ENCODE measurements at places on chromosomes 7 and 10.
A peak's percentile ranks its signal among the peaks of the same experiment; 100 is the strongest.

- DNase-seq = no peak
These were observed 63.0 kb upstream of the EGFR start for GRCh38 chr7:54955696-54956420.

- DNase-seq = no peak
These were observed 189.7 kb downstream of the PTPRN2 start for GRCh38 chr7:158397885-158398284.

DNA sequence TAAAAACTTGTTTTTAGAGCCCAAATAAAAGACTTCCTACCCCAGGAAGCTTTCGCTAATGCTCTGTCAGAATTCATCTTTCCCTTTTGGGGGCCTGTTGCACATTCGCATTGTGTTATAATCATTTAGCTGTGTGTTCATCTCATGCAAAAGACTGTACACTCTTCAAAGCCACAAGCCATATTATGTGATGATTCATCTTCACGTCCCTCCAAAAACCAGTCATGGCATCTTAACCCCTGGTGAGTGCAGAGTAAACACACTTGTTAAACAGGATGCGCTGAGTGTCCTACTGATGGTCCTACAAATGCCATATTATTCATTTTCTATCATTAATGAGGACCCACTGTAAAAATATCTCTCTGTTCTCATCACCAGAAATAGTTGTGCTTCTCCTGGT lies 235.4 kb downstream of the KIAA1217 start:
- DNase-seq = peak; percentile 73

- no peak for DNase-seq
These were observed 74.8 kb downstream of the ZEB1 start for GRCh38 chr10:31393844-31394243.

DNA sequence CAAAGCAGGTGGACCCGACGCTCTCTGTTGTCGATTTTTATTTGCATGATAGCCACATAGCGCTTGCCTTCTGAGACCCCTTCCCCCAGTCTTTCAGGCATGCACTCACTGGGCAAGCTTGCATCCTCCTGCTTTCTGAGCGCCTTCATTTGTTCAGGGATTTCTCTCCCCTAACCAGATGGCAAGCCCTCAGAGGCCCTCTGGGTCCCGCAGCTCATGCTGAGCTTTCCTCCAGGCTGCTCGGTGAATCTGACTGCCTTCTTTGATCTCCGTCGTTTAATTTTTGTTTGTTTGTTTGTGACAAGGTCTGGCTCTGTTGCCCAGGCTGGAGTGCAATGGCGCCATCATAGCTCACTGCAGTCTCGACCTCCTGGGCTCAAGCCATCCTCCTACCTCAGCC lies 58.8 kb downstream of the ITIH5 start:
- DNase-seq = no peak

DNA sequence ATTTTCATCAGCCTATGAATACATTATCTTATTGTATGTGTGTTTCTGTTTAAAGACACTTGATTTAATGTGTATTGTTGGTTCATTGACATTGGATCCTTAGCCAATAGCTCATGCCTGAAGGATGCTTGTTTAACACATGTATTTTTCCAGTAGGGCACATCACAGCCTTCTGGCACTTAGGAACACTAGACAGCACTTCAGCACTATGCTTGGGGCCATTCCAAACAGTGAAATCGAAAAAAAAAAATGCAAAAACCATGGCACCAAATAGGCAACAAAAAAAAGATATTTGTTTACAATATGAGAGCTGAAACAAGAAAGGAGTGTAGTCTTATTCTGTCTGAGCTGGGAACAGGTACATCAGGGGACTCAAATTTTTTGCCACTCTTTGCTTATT lies 262.8 kb downstream of the SLC25A13 start:
- DNase-seq = no peak

DNA sequence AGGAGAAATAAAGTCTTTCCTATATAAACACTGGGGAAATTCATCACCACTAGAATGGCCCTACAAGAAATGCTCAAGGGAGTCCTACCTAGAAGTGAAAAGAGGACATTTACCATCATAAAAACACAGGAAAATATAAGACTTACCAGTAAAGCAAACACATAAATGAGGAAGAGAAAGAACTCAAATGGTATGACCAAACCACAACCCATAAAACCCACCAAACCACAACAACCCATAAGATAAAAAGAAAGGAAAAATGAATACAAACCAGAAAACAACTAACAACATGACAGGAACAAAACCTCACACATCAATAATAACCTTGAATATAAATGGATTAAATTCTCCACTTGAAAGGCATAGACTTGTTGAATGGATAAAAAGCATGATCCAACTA lies 71.9 kb upstream of the DIP2C start:
- no peak for DNase-seq

DNA sequence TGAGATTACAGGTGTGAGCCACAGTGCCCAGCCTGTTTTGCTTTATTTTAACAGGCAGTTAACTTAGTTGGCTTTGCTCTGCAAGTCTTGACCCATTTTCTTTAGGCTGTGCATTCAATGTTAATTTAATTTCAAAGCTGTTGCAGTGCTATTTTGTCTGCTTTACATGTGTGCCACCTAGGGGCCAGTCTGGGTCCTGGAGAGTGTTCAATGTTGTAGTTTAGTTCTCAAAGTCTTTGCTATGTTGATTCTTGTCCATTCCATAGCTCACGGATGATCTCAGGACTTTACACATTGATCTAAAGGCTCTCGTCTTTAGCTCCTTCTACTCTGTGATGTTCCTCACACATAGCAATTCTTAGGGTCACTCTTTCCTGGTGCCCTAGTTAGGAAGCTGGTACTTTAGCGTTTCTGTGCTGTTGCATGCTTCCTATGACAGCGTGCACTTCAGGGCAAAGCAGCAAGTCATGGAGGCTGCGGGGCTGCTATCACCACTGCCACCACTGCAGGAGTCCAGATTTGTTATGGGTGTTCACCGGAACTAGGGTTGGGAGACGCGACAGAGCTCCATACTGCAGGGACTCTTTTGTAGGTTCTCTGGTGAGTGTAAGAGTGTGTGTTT lies 16.4 kb upstream of the ABCA13 start:
- DNase-seq = peak; percentile 28

- no peak for DNase-seq
These were observed 53.3 kb downstream of the TFPI2 start for GRCh38 chr7:93837245-93837644.

DNA sequence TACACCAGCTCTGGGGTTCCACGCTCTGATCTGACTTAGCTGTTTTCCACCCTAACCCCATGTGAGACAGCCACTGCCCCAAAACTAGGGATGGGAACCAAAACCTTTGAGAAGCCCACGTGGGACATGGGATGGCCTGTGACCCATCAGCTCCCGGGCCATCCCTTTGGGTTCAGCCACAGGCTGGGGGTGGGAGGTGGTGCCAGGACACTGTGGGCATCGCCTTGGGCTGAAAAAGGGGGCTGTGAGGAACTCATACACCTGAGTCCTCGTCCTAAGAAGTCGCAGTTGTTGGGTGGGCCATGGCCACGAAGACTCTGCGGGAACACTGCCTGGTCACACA lies 379.1 kb downstream of the DNAJB6 start:
- DNase-seq = no peak

DNA sequence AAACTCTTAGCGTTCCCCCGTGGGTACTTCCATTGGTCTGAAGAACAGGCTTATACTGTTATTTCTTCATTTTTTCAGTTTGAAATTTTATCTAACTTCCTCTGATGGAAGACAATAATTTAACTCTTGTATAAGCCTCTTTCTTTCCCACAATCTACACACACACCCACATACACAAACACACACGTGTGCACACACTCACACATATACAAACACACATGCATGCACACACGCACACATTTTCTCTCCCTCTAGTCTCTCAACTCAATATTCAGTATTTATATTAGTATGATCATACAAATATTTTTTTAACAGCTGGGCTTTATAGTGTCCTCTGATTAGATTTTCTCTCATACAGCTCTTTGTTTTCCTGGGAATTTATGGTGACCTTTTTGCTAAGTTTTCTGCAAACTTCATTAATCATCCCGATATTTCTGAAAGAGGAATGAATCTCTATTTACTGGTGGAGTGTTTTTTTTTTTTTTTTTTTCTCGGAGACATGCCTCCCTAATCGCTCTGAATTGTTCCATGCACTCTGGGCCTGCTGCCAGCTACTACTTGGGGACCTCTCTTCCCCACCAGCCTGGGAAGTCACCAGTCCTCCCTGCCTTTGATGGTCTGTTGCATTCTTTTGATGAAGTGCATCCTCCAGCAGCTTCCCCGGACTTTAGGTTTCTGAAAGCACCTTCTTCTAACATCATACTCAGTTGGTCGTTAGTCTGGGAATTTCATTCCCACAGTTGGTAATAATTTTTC lies 75.5 kb downstream of the ZNF777 start:
- no peak for DNase-seq

- no peak for DNase-seq
These were observed 257.8 kb downstream of the PCLO start for GRCh38 chr7:82904871-82905270.

GRCh38 chr7:15848362-15848761 lies 161.9 kb upstream of the MEOX2 start:
- DNase-seq = no peak

DNA sequence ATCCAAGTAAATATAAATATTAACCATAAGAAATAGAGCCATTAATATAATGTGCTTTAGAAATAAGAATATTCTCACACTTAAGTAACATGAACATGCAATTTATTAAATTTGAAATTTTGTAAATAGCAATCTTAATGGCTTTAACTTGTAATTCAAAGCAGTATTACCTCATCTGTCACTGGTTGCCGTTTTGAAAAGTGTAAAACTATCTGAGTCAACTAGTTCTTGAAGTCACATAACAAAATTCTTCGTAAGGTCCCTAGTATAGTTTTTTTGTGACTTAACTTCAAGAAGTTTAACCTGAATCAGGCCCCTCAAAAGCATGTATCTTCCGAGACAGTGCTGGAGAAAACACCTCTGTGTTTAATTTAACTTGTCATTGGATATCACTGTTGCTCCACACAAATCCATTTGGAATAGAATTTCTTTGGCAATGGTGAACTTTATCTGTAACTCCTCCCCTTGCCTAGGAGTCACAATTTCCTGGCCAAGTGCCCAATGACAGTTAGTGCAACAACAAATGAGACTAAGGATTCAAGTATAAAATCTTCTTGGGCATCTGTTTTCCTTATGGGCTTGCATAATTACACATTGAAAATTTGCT lies 47.1 kb downstream of the NT5C2 start:
- DNase-seq = peak; percentile 98
